Sigmoid colon (tissue), 7 donors: ENCODE measurements at places on chromosomes 11 and 22. TPM values are rescaled to one million over a fixed set of nuclear protein-coding genes. Genes with fewer than 3 reads are reported as not detected.
A peak's percentile ranks its signal among the peaks of the same experiment; 100 is the strongest.

DNA sequence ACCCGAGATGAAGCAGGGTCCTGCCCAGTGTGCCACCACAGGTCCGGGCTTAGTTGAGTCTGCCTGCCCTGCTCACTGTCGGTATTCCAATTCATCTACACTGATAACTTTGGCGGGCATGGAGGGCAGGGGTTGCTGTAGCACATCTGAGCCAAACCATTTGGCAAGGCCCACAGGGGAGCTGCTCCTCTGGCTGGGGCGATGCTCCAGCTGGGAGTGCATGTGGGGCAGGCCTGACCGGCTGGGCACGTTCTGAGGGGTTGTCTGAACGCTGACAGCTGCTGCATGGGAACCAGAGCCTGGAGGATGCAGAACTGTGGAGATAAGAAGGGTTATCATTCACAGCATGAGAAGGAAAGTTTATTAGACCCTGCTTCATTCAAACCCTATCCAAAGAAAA lies 40.4 kb downstream of the DRG1 start:
- DNase-seq = no peak
- no peak overlapping the region for H3K4me3 ChIP-seq
- peaks cover 100% of the 10 kb centered on the region for H3K36me3 ChIP-seq

GRCh38 chr11:67120456-67120855 lies 1.4 kb downstream of the KDM2A start:
- H3K36me3 ChIP-seq = no peaks in the 10 kb centered on the region
- DNase-seq = no peak
- peaks cover 56% of the 10 kb centered on the region for H3K4me1 ChIP-seq
- H3K27me3 ChIP-seq = no peaks in the 10 kb centered on the region
- H3K4me3 ChIP-seq = peak overlapping the region; percentile 96

DNA sequence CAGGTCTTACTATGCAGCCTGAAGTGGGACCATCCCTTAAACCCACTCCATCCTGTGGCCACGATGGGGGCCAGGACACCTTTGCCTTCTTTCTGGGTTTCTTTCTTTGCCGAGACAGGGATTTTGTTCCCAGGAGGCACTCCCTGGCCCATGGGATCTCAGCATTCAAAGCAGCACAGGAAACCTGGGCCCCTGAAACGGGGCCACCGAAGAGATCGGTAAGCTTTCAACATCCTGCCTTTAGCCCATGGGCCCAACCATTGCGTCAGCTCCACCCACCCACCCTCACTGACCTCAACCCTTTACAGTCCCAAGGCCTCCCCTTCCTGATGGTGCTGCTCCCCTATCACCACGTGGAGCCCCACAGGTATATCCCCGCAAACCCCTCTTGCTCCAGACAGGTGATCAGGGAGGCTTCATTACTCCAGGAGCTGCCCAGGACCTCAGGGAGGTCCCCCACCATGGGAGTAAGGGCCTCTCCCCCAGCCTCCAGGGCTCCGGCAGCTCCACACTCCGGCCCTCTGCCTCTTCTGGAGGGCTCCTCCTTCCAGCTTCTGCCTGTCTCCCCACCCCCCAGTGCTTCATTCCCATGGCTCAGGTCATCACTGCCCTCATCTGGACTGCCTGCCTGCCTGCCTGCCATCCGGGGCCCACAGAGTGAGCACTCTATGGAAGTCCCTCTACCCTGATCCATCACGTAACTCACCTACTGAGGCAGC lies 42.0 kb upstream of the TUB start:
- H3K27me3 ChIP-seq = no peaks in the 10 kb centered on the region
- H3K4me3 ChIP-seq = no peak overlapping the region
- no peak overlapping the region for H3K27ac ChIP-seq

DNA sequence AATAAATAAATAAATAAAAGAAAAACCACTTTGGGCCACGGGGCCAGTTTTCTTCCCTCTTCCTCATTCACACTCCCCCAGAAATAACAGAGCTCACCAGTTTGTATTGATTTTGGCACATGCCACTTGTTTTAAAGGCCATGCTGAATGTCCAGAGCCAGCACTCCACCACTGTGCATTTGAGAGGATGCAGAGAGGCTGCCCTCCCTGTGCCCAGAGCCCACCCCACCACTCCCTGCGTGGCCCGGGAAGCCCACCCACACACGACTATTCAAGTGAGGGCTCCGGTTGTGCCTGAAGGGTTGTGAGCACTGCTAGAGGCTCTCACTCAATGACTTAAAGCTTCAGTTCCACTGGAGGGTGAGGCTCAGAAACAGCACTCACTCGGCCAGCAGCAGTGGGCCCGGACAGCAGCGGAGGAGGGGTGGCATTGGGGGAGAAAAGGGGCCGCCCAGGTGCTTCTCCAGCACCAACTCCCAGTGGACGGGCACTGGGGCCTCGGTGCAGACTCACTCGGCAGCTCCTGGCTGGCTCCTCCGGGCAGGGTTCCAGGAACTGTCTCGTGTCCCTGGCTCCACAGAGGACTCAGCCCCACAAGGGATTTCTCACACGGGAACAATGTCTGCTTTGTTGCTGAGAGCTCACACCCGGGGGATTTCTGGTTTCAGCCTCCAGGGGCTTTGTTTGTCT lies 112.7 kb downstream of the SHANK2 start:
- peaks cover 8% of the 10 kb centered on the region for H3K4me1 ChIP-seq
- no peak overlapping the region for H3K4me3 ChIP-seq
- H3K27me3 ChIP-seq = no peaks in the 10 kb centered on the region
- peak; percentile 78 for DNase-seq
- H3K36me3 ChIP-seq = no peaks in the 10 kb centered on the region
- no peak overlapping the region for H3K27ac ChIP-seq

GRCh38 chr11:19995145-19995544 lies 165.1 kb downstream of the DBX1 start:
- no peak overlapping the region for H3K27ac ChIP-seq
- H3K27me3 ChIP-seq = no peaks in the 10 kb centered on the region
- H3K4me1 ChIP-seq = peaks cover 33% of the 10 kb centered on the region
- DNase-seq = no peak
- H3K4me3 ChIP-seq = no peak overlapping the region

DNA sequence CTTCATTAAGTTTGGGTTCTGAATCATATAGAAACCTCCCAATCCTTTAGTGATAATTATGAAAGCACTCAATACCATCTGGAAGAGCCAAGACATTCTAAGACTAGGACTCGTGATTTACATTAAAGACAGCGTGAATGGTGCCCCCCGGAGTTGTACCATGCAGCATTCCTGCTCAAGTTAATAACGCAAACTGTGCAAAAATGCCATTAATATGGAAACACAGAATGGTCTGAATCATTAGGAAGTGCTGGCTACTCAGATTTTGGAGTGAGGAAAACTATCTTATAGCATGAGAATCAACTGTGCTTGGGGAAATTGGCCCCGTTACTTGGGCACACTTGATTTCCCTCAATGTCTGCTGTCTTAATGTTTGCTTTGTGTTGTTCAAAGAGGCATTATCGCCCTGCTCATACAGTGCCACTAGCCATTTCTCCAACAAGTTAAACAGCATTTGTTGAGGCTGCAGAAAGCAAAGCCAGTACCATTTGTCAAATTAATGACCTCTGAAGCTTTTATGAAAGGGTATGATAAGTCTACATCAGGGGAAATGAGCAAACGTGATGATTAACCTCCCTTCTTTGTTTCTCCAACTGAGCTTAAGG lies 18.5 kb upstream of the TPH1 start:
- no peaks in the 10 kb centered on the region for H3K36me3 ChIP-seq
- H3K27me3 ChIP-seq = no peaks in the 10 kb centered on the region
- H3K27ac ChIP-seq = no peak overlapping the region
- H3K4me3 ChIP-seq = no peak overlapping the region
- DNase-seq = no peak

DNA sequence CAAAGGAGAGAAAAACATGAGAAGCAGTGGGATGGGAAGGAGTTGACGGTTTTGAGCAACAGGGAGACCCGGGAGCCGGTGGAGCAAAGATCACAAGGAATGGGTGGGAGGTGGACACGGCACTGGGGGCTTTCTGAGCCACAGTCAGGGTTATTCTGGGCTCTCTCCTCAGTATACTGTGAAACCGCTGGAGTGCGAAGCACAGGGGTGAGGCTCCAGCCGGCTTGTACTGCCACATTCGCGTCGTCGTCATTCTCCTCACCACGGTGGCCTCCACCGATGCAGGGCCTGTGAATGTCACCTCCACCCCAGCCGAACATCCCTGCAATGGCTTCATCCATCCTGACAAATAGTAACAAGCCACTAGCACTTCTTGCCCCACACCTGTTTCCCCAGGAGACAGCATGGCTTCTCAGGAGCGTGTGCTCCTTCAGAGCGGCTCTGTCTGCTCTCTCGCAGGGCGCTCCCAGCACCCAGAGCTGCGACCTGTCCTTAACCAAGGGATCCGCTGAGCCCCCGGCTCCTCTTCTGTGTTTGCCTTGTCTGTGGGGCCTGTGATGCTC lies 1165.3 kb downstream of the TBC1D22A start:
- H3K27me3 ChIP-seq = no peaks in the 10 kb centered on the region
- H3K4me3 ChIP-seq = no peak overlapping the region
- no peak overlapping the region for H3K27ac ChIP-seq
- H3K36me3 ChIP-seq = no peaks in the 10 kb centered on the region

- H3K27ac ChIP-seq = no peak overlapping the region
- no peak overlapping the region for H3K4me3 ChIP-seq
- H3K36me3 ChIP-seq = no peaks in the 10 kb centered on the region
- DNase-seq = no peak
- H3K4me1 ChIP-seq = peaks cover 14% of the 10 kb centered on the region
Observed at GRCh38 chr11:30423886-30424285, 101.0 kb downstream of the ARL14EP start.

DNA sequence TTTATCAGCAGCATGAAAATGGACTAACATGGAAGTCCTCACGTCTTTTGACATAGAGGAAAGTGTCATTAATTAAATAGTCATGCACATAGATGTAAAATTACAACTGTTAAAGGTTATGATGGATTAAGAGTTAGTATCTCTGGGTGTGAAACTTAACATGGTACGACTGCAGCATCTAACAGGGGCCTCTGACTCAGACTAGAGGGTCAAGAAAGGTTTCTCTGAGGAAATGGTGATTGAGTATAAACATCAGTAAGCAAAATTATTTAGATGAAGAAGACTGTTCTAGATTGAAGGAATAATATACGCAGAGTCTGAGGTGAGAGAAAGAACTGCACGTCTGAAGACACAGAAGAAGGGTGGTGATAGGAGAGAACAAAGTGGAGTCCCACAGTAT lies 42.1 kb upstream of the GAB2 start:
- H3K36me3 ChIP-seq = no peaks in the 10 kb centered on the region
- no peak overlapping the region for H3K27ac ChIP-seq
- H3K4me3 ChIP-seq = no peak overlapping the region
- H3K27me3 ChIP-seq = no peaks in the 10 kb centered on the region
- no peaks in the 10 kb centered on the region for H3K4me1 ChIP-seq

GRCh38 chr11:11482730-11483129 lies 129.7 kb upstream of the CSNK2A3 start:
- DNase-seq = no peak
- no peaks in the 10 kb centered on the region for H3K36me3 ChIP-seq
- H3K4me1 ChIP-seq = peaks cover 17% of the 10 kb centered on the region
- H3K4me3 ChIP-seq = no peak overlapping the region
- H3K27ac ChIP-seq = no peak overlapping the region

DNA sequence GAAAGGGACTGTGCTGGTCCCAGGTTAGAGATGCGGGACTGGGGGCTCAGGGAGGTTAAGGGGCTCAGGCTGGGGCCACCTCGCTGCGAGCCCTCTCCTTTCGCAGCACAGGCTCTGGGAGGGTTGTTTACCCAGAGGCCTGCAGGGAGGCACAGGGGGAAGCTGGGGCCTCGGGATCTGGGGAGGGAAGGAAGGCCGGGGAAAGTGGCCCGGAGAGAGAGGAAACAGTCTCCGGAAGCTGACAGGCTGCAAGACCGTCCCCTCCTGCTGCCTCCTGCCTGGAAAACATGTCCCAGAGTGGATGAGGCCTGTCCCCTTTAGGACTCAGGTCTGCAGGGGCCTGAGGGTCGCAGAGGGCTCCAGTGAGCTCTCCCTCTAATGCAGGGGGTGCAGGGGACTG lies 45.4 kb downstream of the MYO7A start:
- H3K4me1 ChIP-seq = no peaks in the 10 kb centered on the region
- no peak overlapping the region for H3K4me3 ChIP-seq
- H3K36me3 ChIP-seq = no peaks in the 10 kb centered on the region
- no peak for DNase-seq
- H3K27me3 ChIP-seq = no peaks in the 10 kb centered on the region

GRCh38 chr22:28943501-28943879 lies 60.1 kb downstream of the ZNRF3 start:
- H3K27ac ChIP-seq = no peak overlapping the region
- H3K4me1 ChIP-seq = peaks cover 33% of the 10 kb centered on the region
- DNase-seq = no peak
- no peaks in the 10 kb centered on the region for H3K27me3 ChIP-seq
- H3K4me3 ChIP-seq = no peak overlapping the region

- H3K27me3 ChIP-seq = no peaks in the 10 kb centered on the region
- DNase-seq = no peak
- H3K27ac ChIP-seq = no peak overlapping the region
- no peak overlapping the region for H3K4me3 ChIP-seq
- peaks cover 21% of the 10 kb centered on the region for H3K4me1 ChIP-seq
Observed at GRCh38 chr22:36923131-36923788, 9.8 kb downstream of the CSF2RB start.

GRCh38 chr11:100902454-100903141 lies 215.5 kb downstream of the ARHGAP42 start:
- no peak overlapping the region for H3K4me3 ChIP-seq
- H3K4me1 ChIP-seq = no peaks in the 10 kb centered on the region
- H3K36me3 ChIP-seq = no peaks in the 10 kb centered on the region
- H3K27ac ChIP-seq = no peak overlapping the region
- no peak for DNase-seq

DNA sequence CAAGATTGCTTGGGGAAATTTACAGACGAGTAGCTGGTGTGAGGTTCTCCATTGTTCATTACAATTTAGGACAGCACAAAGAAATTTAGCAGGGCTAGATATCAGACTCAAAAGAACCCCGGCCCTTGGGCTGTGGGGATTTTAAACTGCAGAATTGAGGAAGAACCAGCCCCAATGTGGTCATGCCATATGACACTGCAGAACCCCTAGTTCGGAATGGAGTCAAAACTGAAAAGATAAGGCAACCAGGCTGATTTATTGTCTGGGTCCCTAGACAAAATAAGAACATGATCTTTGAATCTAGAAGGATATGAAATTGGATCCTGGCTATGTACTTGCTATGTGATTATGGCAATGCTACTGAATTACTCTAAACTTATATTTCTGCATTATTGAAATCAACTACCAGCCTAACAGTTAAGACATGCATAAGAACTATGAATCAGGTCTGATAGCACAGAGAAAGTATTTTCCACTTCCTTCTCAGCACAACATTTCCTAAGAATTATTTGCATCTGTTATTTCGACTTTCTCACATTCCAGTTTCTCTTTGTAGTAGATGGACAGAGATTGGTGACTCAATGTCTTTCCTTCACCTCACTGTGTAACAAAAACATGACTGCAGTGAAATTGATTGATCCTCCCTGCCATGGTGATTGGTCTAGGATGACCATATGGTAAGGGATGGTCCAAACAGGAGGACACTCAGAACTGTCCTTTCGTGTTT lies 13.2 kb downstream of the MMP3 start:
- no peak for DNase-seq
- H3K4me1 ChIP-seq = peaks cover 8% of the 10 kb centered on the region
- no peak overlapping the region for H3K27ac ChIP-seq
- H3K4me3 ChIP-seq = no peak overlapping the region
- no peaks in the 10 kb centered on the region for H3K36me3 ChIP-seq

The OR56B4 gene
- not detected for total RNA-seq

The C1QTNF5 gene
- 23.2 TPM for total RNA-seq

The SLC17A6 gene
- not detected for total RNA-seq

The CYTH4 gene
- total RNA-seq = 22.0 TPM

The SLC22A24 gene
- total RNA-seq = not detected

The LSP1 gene
- 15.5 TPM for total RNA-seq
